ENCODE measurements at places on chromosomes 1 and 21. TPM values are rescaled to one million over a fixed set of nuclear protein-coding genes. Genes with fewer than 3 reads are reported as not detected.

C1orf94 gene
- not detected for total RNA-seq

FMO1 gene
- total RNA-seq, result 3.5 TPM

LEFTY2 gene
- 3.9 TPM for total RNA-seq

EPS8L3 gene
- total RNA-seq, result not detected

ADAMTS5 gene
- total RNA-seq, result 59.2 TPM

FCAMR gene
- not detected for total RNA-seq

COL11A1 gene
- 76.5 TPM for total RNA-seq

NGF gene
- total RNA-seq, result 5.8 TPM

GNAT2 gene
- total RNA-seq, result not detected

UBL4B gene
- not detected for total RNA-seq

AVPR1B gene
- total RNA-seq, result not detected

ILDR2 gene
- total RNA-seq, result 4.1 TPM

OR2T11 gene
- total RNA-seq, result not detected

OR2L8 gene
- total RNA-seq, result 0.53 TPM

RSPH1 gene
- total RNA-seq, result 0.26 TPM

TIAM1 gene
- total RNA-seq, result 36.0 TPM

C1orf185 gene
- total RNA-seq, result not detected

DAB1 gene
- total RNA-seq, result 4.9 TPM

BCAN gene
- total RNA-seq, result 0.48 TPM

TLCD4 gene
- 28.1 TPM for total RNA-seq

ATG4C gene
- 17.3 TPM for total RNA-seq

HOOK1 gene
- total RNA-seq, result 8.6 TPM

TDRKH gene
- 4.2 TPM for total RNA-seq

MYCL gene
- total RNA-seq, result 35.1 TPM

CD34 gene
- total RNA-seq, result 42.5 TPM

CYP2J2 gene
- 14.2 TPM for total RNA-seq

YBEY gene
- total RNA-seq, result 10.6 TPM

OR2M3 gene
- total RNA-seq, result not detected

PPIAL4G gene
- 0.05 TPM for total RNA-seq

MXRA8 gene
- total RNA-seq, result 62.7 TPM

FAM167B gene
- 2.5 TPM for total RNA-seq

MYOG gene
- total RNA-seq, result 12.7 TPM

NR1I3 gene
- total RNA-seq, result not detected

COL9A2 gene
- 8.7 TPM for total RNA-seq

DPT gene
- total RNA-seq, result 175 TPM

GJA9 gene
- 0.16 TPM for total RNA-seq

RC3H1 gene
- 43.3 TPM for total RNA-seq

GJB4 gene
- 0.69 TPM for total RNA-seq

USP24 gene
- total RNA-seq, result 74.4 TPM

TNFRSF4 gene
- 0.48 TPM for total RNA-seq

DIRAS3 gene
- 3.0 TPM for total RNA-seq

CD2 gene
- total RNA-seq, result 1.4 TPM

PTPRU gene
- 11.7 TPM for total RNA-seq

B3GALT2 gene
- 19.5 TPM for total RNA-seq

ZSWIM5 gene
- 2.4 TPM for total RNA-seq

OR2M7 gene
- total RNA-seq, result not detected

HES3 gene
- not detected for total RNA-seq

PEAR1 gene
- total RNA-seq, result 9.3 TPM
